NT2/D1 (cell line): ENCODE measurements at places on chromosomes 4 and X.
A peak's percentile ranks its signal among the peaks of the same experiment; 100 is the strongest.

DNA sequence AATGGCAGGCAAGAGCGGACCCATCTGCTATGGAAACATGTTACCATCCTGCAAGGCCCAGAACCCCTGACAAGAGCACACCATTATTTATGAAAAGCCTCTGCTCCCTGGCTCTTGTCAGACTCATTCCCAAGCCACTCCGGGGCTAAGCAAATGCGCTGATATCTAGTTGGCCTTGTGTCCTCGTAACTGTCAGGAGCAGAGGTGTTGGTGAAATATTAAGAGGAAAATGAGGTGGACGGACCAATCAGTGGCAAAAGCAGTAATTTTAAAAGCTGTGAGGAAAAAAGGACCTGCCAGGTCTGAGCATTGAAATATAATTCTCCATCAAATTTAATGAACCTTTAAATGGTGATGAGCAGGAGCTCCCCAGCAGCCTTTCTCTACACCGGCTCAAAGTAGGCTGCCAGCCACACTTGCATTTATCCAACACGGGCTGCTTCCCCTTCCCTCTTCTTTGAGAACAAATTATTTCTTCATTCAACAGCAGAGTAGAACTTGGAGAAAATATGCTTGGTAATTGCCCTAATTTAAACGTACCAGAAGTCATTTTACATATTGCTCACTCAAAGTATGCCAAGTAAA is 214.3 kb downstream of the RASL11B start:
- no peak for DNase-seq

DNA sequence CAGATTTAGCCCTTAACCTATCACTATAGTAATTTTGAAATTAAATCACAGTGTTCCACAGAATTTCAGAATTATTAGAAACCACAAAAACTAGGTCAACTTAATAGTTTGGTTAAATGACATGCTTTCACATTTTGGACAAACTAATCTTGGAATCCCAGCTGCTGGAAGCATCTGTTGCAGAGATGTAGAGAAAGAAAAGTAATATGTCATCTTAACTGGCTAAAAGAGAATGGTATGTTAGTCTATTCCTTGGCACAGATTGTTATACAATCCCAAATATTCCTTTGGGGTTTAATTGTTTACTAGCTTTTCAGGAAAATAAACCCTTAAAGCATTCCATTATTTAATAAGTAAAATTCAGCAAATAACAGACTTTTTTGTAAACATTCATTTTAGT is 519.9 kb downstream of the IL15 start:
- DNase-seq, result no peak

DNA sequence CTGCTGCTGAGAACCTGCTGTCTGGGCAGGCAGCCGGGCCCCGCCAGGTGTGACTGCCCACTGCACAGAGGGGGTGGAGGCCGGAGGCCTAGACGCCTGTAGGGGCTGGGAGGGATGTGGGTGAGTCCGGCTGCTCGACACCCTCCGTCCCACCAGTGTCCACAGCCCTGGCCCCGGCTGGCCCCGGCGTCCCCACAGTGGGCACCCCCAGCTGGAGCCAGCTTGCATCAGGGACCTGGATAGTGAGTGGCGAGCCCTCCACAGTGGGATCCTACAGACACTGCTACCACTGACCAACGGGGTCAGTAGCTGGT is 34.7 kb upstream of the SPON2 start:
- DNase-seq, result no peak

- DNase-seq, result no peak
These were observed 23.6 kb upstream of the C4orf50 start for GRCh38 chr4:6041800-6042199.

- DNase-seq, result no peak
These were observed 16.8 kb downstream of the CD38 start for GRCh38 chr4:15794905-15795304.

- DNase-seq, result no peak
These were observed 94.2 kb downstream of the NYX start for GRCh38 chrX:41541386-41541785.

- DNase-seq, result no peak
These were observed 362.2 kb downstream of the PDGFC start for GRCh38 chr4:156609421-156609820.

GRCh38 chr4:127203562-127204200 is 429.1 kb upstream of the INTU start:
- no peak for DNase-seq

GRCh38 chr4:53075162-53075785 is 213.2 kb downstream of the RASL11B start:
- DNase-seq, result no peak

- DNase-seq, result no peak
These were observed 2368.5 kb downstream of the PCDH7 start for GRCh38 chr4:33088713-33089112.

DNA sequence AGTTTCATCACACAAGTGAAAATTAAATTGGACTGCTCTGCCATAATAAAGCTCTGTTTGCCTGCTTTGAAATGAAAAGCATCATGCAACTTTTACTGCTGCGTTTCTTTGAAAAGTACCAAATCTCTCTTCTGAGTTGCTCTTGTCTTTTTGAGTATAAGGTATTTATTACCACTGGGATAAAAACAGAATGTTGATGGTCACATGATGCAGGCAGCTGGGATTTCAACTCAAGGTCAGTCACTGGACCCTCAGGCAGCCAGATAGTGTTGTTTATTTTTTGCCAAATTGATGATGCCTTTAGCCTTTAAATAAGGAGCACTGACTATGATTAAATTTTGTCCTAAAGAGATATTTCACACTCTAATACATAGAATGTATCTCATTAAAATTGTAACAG is 32.7 kb downstream of the DMD start:
- no peak for DNase-seq

- no peak for DNase-seq
These were observed 1765.8 kb downstream of the PCDH7 start for GRCh38 chr4:32485956-32486355.

GRCh38 chr4:75071317-75071716 is 138.4 kb downstream of the PARM1 start:
- DNase-seq, result no peak

- no peak for DNase-seq
These were observed 321.0 kb upstream of the CXXC4 start for GRCh38 chr4:104815665-104816064.

DNA sequence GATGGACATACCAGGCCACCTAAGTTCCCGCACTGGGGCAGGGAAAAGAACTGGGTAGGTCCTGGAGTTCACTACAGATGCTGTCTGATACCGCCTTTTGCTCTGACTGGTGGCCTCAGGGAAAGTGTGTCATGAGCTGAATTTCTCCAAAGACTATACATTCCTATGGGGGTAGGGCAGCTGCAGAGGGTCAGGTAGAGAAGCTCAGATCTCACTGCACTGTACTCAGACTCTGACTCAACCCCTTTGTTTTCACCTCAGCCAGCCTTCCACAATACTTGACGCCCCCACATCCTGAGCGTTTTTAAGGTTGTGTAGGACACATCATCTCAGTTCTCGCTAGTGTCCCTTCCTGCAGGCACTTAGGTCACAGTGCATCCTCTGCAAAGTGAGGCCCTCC is 7.8 kb downstream of the GATB start:
- DNase-seq, result no peak

DNA sequence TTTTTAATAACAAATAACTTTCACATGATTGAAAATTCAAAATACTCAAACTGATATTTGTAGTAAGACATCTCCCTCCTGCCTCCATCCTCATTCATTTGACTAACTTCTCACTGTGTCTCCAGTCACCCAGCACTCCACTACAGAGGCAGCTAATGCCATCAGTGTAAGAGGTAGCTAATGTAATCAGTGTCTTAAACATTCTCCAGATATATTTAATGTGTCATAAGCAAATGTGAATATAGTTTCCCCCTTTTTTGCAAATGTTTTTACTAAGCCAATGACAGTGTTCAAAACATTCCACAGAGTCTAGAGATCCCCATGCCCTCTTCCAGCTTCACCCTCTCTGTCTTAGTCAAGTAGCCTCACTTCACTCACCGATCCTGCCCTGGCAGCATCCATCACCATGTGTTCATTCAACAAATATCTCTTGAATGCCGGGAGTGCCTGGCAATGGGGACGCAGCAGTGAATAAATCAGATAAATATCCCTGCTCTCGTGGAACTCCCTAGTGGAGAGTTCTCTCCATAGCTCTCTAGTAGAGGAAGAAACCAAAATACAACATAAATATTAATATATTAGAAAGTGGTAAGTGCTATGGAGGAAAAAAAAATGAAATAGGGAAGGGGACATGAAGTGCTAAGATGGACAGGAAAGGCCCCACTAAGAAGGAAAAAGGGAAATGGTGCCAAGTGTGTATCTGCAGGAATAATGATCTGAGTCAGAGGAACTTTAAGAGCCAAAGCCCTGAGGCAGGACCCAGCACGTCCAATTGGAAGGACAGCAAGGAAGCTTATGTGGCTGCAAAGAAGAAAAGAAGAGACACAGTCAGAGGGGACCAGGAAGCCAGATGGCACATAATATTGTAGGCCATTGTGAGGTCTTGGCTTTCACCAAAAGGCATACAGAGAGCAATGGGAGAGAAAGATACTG is 18.7 kb downstream of the SCFD2 start:
- DNase-seq, result no peak

GRCh38 chr4:127347936-127348335 is 284.8 kb upstream of the INTU start:
- no peak for DNase-seq

- no peak for DNase-seq
These were observed 8.7 kb downstream of the RHOH start for GRCh38 chr4:40205259-40206198.

GRCh38 chr4:20944451-20944850 is 244.2 kb downstream of the PACRGL start:
- no peak for DNase-seq

DNA sequence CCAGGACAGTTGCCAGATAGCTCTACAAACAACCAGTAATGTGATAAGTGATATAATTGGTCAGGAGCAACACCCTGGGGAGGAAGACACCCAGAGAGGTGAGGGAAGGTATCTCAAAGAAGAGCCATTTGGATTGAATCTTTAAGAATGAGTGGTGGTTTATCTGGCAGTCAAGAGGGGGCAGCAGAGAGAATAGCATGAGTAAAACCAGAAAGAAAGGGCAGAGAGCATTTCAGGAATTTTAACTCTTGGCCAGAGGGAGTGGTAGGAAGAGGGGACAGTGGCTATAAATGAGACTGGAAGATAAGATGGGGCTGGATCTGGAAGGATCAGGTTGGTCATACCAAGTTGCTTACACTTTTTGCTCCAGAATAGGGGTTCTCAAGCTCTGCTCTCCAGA is 5.9 kb upstream of the SEPTIN6 start:
- peak; percentile 81 for DNase-seq

GRCh38 chrX:118706681-118707080 is 20.7 kb upstream of the IL13RA1 start:
- DNase-seq, result no peak

- no peak for DNase-seq
These were observed 40.6 kb downstream of the TMEM164 start for GRCh38 chrX:110043506-110043905.

DNA sequence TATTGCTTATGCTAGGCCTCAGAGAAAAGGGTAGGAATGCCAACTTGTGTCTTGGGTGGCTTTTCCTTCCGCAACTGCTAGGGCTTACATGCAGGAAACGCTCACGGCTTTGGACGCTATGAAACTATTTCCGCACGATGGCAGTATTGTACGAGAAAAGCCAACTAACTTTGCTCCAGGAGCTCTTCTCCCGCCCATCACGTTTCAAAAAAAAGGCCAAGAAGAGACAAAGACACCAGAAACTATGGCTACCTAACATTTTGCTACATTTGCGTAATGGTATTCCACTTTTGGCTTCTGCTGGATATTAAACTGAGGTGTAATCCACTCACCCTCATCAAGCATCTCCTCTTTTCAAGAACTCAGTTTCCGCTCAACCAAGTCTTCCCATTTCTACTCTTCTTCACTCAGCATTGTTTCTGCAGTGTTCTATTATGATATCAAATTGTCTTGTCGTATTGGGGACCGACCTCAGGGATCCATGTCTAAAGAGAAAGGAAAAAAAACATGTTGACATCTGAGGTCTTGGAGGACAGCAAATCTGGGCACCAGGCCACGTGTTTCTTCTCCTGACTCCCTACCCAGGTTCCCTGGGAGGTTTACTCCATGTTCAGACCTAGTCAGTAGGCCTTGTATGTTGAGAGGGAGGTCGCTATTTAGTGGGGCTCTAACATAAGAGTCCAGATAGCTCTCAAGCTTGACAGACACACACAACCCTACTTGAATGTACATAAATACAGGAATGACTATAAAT is 239.4 kb upstream of the STK26 start:
- DNase-seq, result no peak

DNA sequence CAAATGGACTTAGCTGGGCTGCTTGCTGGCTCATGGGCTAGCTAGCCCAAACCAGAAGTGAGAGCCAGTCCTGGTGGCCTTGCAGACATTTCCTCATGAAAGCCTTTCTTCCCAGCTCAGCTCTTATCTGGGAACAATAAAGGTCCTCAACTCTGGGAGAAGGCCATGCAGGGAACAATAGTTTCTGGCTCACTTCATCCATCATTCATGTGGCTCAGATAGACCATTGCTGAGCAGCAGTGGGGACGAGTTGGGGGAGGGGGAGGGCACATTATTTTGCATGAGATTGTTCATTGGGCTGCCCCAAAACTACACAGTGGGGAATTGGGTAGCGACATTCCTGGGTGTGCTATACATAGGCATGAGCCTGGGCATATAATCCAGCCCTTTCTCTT is 47.6 kb downstream of the NHSL2 start:
- peak; percentile 55 for DNase-seq

GRCh38 chr4:31655328-31655727 is 935.2 kb downstream of the PCDH7 start:
- DNase-seq, result no peak

GRCh38 chrX:139113708-139114107 is 402.2 kb upstream of the FGF13 start:
- DNase-seq, result no peak

GRCh38 chr4:124322234-124323065 is 390.1 kb downstream of the ANKRD50 start:
- DNase-seq, result peak; percentile 3

- DNase-seq, result no peak
These were observed 133.1 kb upstream of the VCX start for GRCh38 chrX:7709845-7710244.

GRCh38 chr4:52200339-52200725 is 149.2 kb downstream of the SPATA18 start:
- no peak for DNase-seq

DNA sequence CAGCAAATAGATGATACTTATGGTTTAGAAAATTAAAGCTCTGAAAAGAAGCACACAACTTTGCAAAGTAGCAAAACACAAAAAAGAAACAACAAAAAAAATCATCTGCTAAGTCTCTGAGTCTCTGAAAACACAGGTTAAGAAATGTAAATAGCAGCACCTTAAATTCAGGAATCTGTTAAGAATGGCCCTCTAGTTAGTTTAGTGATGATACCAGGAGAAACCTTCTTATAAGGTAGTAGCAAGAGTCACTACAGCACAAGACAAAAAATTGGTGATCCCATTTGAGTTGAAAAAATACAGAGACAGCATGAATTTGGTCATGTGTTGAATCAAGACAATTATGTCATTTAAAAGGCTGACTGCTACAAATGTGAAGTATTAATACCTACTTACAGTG is 308.2 kb upstream of the ADGRL3 start:
- no peak for DNase-seq

- DNase-seq, result peak; percentile 64
These were observed 121.3 kb downstream of the PRKX start for GRCh38 chrX:3592184-3592583.

GRCh38 chrX:24619647-24620046 is 27.5 kb downstream of the PCYT1B start:
- no peak for DNase-seq
